GM10248 (cell line): ENCODE measurements at places on chromosomes 1 and 21.

GRCh38 chr1:147895123-147895522, 7.5 kb upstream of the GJA8 start:
- DNase-seq, result no peak

GRCh38 chr1:219210067-219210466, 36.4 kb downstream of the LYPLAL1 start:
- no peak for DNase-seq

GRCh38 chr1:23452011-23452411, 27.5 kb upstream of the TCEA3 start:
- DNase-seq, result no peak

GRCh38 chr1:41668967-41669366, 184.5 kb upstream of the EDN2 start:
- DNase-seq, result no peak

GRCh38 chr1:234234199-234234598, 139.1 kb upstream of the COA6 start:
- DNase-seq, result no peak

DNA sequence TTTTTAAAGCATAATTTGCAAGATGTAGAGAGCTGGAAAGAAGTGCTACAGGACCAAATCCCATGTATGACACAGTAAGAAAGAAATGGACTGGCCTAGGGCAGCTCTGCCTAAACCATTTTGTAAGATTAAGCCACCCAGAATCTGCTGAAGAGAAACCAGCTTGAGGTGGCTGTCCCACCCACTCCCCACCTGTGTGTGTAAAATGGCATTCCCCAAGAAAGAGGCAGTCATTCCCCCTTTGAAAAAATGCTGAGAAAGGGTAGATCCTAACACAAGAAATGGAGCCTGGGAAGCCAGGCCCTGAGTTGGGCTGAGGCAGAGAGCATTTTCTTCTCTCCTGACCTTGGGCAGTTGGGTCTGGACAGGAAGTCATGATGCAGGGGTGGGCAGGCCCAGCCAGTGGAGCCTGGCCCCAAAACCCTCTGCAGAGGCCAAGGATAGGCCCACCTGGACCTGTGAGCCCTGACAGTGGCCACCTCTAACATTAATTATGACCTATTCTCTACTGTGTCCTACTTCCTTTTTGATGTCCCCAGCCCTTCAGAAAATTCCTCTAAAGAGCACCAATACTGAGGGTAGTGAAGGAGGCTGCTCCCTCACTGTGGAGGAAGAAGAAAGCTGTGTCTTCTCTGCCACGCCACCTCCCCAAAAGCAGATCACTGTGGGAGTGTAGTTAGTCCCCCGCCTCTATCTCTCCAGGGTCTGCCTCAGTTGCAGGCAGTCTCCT, 94.0 kb downstream of the EDEM3 start:
- DNase-seq, result no peak
